Stimulated activated CD8-positive, alpha-beta memory T cell treated with anti-CD3 and anti-CD28 coated beads, Interleukin-2, amount 100 ng/mL, for 48 hours (primary cell): ENCODE measurements at places on chromosomes 3 and 15.

GRCh38 chr3:23455084-23455483 is 252.0 kb downstream of the UBE2E2 start:
- no peak for DNase-seq

GRCh38 chr3:168062679-168063078 is 33.0 kb downstream of the GOLIM4 start:
- DNase-seq, result no peak

DNA sequence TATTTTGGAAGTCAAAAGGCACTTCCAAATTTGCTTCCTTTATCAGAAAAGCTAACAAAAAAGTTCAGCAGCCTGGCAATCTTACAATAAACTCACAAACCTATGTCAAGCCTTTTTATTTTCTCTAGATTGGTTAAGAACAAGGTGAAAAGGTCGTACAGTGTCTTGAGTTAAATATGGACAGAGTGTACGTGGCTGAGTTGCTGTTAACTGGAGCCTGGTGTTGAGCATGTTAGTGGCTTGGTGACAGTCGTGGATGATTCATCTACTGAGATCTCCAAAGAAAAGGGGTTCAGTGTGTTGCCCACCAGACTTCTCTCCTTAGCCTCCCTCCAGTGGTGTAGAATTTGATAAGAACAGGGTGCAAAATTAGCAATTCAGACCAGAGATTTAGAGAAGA is 89.7 kb downstream of the SSR3 start:
- no peak for DNase-seq

GRCh38 chr15:61467823-61468222 is 238.7 kb upstream of the RORA start:
- DNase-seq, result no peak

DNA sequence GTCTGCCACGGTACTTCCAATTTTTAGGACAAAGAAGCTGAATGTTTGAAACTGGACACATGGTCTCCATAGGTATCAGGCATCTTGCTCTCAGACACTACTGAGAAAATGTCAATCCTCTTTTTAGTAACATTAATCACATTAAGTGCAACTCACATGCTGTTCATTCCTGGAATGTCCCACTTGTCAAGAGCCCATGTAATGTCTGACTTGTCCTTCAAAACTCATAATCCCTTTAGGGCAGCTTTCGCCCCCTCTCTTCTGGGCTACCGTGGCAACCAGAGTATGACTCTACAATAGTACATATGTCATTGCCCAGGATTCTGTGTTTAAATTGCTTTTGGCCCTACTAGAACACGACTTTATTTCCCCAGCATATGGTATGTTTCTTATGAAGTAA is 12.3 kb downstream of the NUDT16 start:
- no peak for DNase-seq

- DNase-seq, result no peak
These were observed 170.8 kb downstream of the IGSF11 start for GRCh38 chr3:118863731-118864322.
